NCI-H1105 (cell line): ENCODE measurements at places on chromosomes 6 and 20.
A peak's percentile ranks its signal among the peaks of the same experiment; 100 is the strongest.

GRCh38 chr20:33103556-33103955 is 24.1 kb downstream of the BPIFB4 start:
- DNase-seq: no peak

DNA sequence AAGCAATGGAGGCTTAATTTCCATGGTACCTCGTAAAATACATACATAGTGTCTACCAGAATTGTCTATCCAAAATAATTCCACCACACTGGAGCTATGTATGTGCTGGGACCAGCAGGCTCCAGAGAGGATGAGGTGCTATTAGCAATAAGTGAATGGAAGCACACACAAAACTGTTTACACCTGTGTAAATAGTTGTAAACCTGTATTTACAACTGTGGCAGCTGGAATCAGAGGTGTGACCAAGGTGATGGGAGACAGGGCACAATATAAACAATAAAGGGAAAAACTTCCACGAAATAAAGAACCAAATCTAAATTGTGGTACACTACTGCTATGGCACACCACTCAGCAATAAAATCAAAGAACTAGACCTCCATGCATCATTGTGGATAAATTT is 14.4 kb downstream of the RARS2 start:
- DNase-seq: no peak

DNA sequence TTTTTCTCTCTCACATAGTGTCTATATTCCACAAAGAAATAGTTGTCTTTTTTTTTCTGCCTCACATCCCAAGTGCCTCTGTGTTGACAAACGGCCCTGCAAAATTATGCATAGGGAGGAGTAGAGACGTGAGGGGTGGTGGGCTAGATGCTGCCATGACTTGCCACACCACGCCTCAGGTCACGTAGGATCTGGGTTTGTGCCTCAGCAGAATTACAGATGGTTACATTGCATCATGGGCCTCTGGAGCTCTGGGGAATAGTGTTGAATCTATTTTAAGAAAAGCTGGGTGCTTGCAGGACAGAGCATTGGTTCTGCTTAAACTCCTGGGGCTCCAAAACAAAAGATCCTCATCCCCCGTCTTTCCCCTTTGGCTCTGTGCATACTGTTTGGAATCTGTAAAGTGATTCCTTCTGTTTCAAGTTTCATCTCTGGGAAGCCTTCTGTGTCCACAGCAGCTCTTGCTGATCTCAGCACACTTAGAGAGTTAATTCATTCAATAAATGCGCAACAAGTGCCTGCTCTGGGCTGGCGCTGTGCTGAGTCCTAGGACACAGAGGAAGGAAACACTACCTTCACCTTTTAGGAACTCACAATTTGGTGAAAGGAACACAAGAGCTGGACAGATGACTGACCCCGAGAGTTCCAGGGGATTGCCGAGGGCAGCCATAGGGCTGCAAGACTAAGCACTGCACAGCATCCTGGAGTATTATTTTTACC is 2.4 kb downstream of the FANCE start:
- no peak for DNase-seq

- no peak for DNase-seq
Observed at GRCh38 chr20:56716806-56717205, 87.7 kb downstream of the TFAP2C start.

DNA sequence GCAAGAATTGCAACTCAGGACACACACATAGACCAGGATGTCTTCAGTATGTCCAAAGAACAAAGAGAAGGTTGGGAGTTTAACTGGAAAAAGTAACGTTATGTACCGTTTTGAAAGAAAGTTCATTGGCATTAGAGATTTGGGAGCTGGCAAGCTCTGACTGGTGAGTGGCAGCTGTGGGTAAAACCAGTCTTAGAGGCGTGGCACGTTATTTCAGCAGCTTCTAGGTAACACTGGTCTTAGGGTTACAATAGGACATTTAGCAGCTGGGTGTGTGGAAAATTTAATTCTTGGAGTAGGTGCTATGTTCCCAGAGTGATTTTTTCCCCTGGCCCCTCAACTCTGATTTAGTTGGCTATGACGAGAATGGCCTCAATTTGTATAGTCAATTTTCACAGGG is 19.2 kb downstream of the SNRPB start:
- DNase-seq: no peak

GRCh38 chr6:166512567-166512966 is 73.9 kb downstream of the RAMACL start:
- no peak for DNase-seq

DNA sequence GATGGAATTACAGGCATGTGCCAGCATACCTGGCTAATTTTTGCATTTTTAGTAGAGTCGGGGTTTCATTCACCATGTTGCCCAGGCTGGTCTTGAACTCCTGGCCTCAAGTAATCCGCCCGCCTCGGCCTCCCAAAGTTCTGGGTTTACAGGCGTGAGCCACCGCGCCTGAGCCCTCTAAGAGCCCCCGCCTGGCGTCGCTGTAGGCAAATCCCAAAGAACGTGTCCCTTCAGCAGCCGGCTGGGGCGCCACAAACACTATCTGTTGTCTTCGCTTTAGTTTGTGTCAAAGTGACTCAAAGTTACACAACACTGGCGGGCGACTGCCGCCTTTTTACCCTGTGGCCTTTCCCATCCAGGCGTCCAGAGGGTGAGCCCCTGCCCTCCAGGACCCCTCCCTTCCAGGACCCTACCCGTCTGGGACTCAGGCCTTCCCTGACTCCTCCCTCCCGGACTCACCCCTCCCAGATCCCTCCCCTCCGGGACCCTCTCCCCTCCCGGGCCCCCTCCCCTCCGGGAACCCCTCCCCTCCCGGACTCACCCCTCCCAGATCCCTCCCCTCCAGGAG is 940 bp upstream of the ADRM1 start:
- DNase-seq: peak; percentile 78

DNA sequence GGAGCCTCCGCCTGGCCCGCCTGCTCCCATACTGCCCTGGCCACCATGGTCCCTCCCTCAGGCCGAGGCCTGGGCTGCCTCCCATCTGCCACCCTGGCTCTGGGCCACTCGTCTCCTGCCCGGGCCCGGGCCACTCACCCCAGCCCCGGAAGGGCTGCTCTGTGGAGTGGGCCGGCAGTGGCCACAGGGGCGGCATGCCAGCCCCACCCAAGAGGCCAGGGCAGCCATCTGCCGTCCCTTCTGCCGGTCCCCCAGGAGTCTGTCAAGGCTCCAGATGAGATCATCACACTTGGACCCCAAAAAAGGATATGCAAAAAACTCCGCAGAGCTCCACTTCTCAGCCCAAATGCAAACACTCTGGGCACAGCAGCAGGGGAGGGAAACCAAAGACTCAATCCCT is 23.8 kb upstream of the TLDC2 start:
- DNase-seq: no peak

DNA sequence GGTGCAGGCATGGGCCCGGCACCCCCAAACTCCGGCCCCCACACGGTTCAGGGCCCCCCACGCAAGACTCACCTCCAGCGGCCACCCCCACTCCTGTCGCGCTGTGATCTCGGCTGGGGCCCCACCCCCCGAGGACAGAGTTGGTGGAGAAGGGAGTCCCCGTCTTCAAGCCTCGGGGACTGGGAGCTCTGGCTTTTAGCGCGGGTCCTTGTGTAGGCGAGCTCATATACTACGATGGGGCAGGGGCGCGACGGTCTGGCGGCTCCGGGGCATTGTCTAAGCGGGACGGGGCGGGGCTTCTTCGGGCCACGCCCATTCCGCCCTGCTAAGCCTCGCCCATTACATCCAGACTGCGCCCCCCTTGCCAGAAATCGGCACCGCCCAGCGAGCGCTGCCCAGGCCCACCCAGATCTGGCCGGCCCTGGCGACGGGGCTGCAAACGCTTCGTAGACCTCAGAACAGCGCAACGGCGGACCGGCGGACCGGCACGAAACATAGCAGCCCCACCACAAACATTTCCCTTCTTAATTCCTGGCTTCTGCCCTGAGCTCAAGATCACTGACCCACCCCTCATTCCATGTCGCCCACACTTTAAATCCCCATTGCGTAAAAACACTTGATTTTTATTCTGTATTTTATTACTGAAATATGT is 1.0 kb upstream of the DDAH2 start:
- peak; percentile 81 for DNase-seq

GRCh38 chr6:91415031-91415605 is 828.2 kb upstream of the MAP3K7 start:
- no peak for DNase-seq

GRCh38 chr20:48875233-48875913 is 46.1 kb upstream of the ARFGEF2 start:
- no peak for DNase-seq

DNA sequence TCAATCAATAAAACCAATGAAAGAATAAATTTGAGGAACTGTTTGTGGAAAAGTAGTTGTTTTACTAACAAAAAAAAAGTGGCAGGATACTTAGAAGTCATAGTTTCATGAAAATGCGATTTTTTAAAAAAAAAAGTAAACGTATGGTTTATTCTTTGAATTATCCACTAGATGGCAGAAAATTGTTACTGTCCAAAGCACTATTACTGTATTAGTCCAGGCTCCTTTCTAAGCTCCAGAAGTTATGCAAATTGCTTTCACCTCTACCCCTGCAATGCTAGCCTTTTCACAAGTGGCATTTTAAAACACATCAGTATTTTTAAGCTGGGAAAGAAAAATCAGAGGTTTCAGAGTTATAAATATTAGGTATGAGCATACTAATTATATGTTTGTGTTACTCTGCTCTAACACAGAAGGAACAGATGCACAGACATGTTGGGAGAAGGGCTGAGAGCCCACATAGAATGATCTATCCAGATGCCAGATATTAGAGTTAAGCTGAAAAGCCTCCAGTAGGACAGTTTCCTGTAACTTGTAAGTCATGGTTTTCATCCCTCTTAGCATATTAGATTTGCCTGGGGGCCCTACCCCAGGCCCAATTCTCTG is 63.9 kb downstream of the FHL5 start:
- DNase-seq: peak; percentile 17
